ENCODE measurements at places on chromosomes 5 and 9. TPM values are rescaled to one million over a fixed set of nuclear protein-coding genes. Genes with fewer than 3 reads are reported as not detected.

- no peaks in the 10 kb centered on the region for H3K27me3 ChIP-seq
- DNase-seq = no peak
- H3K4me3 ChIP-seq = no peak overlapping the region
- no peaks in the 10 kb centered on the region for H3K36me3 ChIP-seq
- no peak overlapping the region for H3K27ac ChIP-seq
These were observed 35.1 kb downstream of the FAM13B start for GRCh38 chr5:137997726-137998213.

DNA sequence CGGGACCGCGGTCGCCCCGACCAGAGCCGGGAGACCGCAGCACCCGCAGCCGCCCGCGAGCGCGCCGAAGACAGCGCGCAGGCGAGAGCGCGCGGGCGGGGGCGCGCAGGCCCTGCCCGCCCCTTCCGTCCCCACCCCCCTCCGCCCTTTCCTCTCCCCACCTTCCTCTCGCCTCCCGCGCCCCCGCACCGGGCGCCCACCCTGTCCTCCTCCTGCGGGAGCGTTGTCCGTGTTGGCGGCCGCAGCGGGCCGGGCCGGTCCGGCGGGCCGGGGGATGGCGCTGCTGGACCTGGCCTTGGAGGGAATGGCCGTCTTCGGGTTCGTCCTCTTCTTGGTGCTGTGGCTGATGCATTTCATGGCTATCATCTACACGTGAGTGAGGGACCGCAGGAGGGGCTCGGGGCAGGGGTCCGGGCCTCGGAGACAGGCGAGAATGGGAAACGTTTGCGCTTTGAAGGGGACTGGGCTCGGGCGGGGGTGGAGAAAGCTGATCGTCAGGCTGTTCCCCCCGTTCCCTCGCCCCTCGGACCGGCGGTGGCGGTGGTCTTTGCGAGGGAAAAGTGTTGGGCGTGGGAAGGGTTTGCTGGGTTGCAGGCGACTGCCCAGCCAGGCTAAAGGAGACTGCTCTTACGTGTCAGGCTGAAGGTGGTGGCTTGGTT lies 457 bp downstream of the UGCG start:
- peak overlapping the region; percentile 95 for H3K4me3 ChIP-seq
- no peaks in the 10 kb centered on the region for H3K36me3 ChIP-seq
- H3K4me1 ChIP-seq = peaks cover 35% of the 10 kb centered on the region
- DNase-seq = no peak

GRCh38 chr5:132775476-132775961 lies 1.5 kb downstream of the SEPTIN8 start:
- DNase-seq = no peak
- H3K27ac ChIP-seq = peak overlapping the region; percentile 86
- H3K27me3 ChIP-seq = no peaks in the 10 kb centered on the region
- peaks cover 67% of the 10 kb centered on the region for H3K4me1 ChIP-seq
- no peaks in the 10 kb centered on the region for H3K36me3 ChIP-seq
- H3K4me3 ChIP-seq = no peak overlapping the region

DNA sequence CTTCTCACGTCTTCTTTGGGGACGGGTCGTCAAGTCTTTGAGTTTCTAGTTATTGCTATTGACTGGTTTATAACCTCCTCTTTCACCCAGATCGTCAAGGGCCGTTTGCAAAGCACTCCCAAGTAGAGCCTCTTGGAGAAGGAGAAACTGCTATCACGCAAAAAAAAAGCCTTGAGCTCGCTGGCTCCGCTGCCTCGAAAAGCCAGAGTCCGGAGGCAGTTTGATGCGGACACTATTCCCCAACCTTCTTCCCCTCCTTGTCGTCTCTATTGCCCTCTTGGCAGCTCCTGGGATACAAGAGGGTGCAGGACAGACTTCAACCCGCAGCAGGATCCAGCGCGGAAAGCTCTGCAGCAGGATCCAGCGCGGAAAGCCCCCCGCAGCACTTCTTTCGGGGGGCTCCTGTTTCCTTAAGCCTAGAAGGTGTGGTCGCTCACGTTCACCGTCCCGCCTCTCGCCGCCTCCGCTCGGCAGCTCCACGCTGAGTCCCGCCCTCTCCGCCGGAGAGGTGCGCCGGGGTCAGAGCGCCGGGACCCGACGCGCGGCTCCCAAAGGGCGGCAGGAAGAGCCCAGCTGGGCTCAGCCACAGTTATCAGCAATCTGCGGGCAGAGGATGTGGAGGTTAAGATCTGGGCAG lies at the start of gene PCDHAC1:
PCDHAC1 (plus strand) TSS at position 494 of the 637 bp plus-strand sequence. CDS start 594 bp downstream, outside the sequence.
- peak within 1 kb of the TSS; percentile 45 for H3K4me3 ChIP-seq
- H3K36me3 ChIP-seq = no peaks in the 10 kb centered on the region
- peak within 1 kb of the TSS; percentile 5 for H3K27ac ChIP-seq

GRCh38 chr9:128690684-128691034 lies 1.6 kb downstream of the SET start:
- H3K36me3 ChIP-seq = no peaks in the 10 kb centered on the region
- DNase-seq = no peak
- peak overlapping the region; percentile 81 for H3K27ac ChIP-seq
- peak overlapping the region; percentile 97 for H3K4me3 ChIP-seq
- H3K27me3 ChIP-seq = no peaks in the 10 kb centered on the region
- H3K4me1 ChIP-seq = peaks cover 28% of the 10 kb centered on the region

The MELK gene
- 2.9 TPM for total RNA-seq

- H3K27me3 ChIP-seq = no peaks in the 10 kb centered on the region
- H3K36me3 ChIP-seq = no peaks in the 10 kb centered on the region
- no peak for DNase-seq
These were observed 321.6 kb downstream of the CEMIP2 start for GRCh38 chr9:71446473-71447411.

DNA sequence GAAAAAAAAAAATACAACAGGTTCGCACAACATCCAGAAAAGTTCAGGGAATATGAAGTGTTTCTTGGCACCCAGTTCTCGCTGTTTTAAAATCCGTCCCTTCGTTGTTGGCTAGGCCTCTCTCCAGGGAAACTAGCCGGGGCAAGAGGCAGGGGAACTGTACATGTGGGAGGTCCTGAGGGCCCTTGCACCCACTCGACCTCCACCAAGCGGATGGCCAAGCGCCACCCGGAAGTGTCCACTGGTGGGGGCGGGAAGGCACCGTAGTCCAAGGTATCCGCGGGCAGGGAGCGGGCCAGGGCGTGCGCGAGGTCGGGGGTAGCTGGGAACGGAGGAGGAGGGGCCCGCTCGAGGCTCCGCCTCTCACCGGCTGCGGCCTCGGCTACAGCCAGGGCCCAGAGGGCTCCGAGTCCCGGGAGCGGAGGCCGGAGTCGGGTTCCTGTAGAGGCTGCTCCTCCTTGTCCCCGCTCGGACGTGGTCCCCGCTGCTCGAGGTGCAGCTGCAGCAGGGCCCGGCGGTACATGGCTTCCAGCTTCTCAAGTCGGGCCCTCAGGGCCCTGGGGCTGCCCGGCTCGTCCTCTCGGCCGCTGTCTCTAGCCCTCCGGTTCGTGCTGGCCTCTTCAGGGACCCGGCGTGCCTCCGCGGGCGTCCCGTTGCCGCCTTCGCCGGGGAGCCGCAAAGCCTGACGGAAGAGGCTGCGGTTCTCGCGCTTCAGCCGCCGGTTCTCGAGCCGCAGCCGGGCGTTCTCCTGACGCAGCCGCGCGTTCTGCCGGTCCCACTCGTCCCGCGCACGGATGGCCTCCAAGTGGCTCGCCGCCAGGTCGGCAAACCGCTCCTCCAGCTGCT lies 720 bp downstream of the TUSC1 start:
- peaks cover 30% of the 10 kb centered on the region for H3K4me1 ChIP-seq
- H3K36me3 ChIP-seq = no peaks in the 10 kb centered on the region
- no peaks in the 10 kb centered on the region for H3K27me3 ChIP-seq
- H3K4me3 ChIP-seq = peak overlapping the region; percentile 91

Measured in vagina (tissue), 2 donors.